ENCODE measurements at places on chromosomes 16 and 17.
A peak's percentile ranks its signal among the peaks of the same experiment; 100 is the strongest.

- no peak for DNase-seq
Measured at GRCh38 chr17:604765-605164, 109.9 kb downstream of the VPS53 start.

DNA sequence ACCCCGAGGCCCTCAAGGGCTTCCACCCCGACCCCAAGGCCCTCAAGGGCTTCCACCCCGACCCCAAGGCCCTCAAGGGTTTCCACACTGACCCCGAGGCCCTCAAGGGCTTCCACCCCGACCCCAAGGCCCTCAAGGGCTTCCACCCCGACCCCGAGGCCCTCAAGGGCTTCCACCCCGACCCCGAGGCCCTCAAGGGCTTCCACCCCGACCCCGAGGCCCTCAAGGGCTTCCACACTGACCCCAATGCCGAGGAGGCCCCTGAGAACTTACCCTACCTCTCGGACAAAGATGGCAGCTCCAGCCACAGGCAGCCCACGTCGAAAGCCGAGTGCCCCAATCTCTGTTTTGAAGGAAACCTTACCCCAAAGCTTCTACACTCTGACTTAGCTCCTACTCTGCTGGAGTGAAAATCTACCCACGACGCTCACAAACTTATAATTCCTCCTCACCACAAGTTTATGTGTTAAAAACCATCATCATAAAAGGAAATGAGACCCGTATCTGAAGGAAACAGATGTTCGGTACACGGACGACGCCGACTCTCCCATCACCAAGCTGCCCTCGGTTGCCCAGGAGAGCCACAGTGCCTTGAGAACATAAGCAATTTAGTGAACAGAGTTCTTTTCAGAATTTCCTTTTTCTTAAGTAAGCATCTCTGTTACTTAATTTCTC is 61.2 kb upstream of the RPH3AL start:
- no peak for DNase-seq

DNA sequence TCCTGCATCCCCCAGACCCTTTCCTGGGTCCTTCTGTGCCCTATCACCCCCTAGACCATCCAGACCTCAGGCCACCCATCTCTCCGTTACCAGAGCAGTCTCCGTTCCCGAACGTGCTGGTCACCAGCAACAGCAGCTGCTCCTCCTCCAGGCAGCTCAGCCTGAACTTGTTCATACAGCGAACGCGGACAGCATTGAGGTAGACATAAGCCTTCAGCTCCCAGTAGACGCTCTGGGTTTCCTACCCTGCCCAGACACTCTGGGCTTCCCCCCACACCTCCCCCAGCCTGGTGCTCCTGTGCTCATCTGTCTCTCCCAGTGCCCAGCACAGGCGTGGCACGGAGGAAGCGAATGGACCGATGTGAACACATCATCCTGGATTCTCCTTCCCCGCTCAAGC is 41.6 kb upstream of the RNFT1 start:
- no peak for DNase-seq

- DNase-seq: peak; percentile 94
Measured at GRCh38 chr16:54080524-54081008, 206.0 kb downstream of the IRX3 start.

GRCh38 chr17:78596871-78597764 is 19.9 kb upstream of the DNAH17 start:
- peak; percentile 23 for DNase-seq

- no peak for DNase-seq
Measured at GRCh38 chr17:67980456-67980855, 15.8 kb downstream of the C17orf58 start.

- no peak for DNase-seq
Measured at GRCh38 chr16:21566891-21567414, 32.4 kb upstream of the METTL9 start.

DNA sequence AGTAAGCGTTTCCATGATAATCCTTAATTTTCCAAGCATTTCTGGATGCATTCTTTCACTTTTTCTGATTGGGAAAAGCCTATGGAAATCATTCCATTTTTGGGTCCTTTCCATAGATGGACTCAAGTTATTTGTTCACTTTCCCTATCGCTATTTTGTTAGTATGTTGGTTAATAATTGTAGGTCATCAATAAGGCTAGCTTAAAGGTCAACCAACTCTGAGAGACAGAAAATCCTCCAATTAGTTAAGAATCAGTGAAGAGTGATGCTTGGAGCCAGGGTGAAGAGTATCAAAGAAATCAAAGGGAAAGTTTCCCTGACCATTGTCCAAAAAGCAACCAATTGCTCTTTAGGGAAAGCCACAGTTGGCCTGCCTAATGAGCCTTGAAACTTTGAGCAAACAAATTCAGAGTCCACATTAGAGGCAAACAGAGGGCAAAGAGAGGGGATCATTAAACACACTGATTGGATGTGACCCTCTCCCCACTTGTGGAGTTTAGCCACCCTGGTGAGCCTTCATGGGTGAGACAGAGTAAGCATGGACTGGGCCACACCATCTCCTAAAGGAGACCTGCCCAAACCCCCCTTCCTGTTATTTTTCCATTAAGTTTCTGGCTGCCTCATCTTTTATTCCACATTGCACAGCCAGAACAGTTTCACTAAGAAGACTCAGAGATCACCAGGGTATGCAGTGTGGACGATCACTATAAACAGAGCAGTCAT is 133.4 kb upstream of the DYNLRB2 start:
- peak; percentile 92 for DNase-seq

DNA sequence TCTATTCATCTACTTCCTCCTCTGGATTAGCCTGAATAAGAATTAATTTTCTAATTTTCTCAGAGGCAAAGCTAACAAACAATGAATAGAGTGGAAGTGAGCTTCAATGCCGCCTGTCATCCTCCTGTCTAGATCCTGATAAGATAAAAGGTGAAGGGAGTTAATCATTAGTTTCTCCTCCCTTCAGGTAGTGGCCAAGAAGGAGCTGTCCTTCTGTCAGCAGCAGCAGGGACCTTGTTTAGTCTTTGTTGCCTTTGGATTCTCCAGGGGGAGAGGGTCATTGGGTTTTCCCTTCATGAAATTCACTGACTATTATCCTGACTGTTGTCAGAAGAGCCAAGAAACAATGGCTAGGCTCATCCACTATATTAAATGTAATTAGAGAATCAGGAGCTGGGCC is 420.2 kb upstream of the GOT2 start:
- DNase-seq: no peak

DNA sequence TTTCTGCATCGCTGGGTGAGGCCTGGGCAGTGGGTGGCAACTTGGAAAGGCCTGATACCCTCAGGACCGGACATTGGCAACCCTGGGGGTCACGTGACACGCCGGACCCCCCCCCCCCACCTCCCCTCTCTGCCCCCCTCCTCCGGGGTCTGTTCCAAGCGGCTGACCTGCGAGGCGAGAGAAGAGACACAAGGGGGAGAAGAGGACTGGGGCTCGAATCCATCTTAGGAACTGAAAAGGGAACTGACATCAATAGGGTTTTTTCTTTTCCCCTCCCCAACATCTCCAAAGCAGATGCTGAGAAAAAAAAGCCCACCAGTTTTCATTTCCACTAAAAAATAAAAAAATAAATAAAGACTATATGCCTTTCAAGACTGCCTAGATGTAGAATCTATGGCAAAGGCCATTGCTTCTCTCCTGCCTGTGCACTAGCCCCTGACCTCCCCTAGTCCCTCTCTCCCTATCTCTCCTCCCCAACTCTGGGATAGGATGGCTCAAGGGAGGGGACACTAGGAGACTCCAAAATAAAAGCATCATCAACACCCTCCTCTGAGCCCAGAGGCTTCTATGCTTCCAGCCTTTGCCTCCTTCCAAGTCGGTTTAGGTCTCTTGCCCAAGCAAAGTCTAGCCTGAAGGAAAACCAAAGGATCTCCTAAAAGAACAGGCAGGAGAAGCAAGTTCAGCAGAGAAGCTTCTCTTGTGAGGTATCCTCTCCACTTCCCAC is 7.7 kb upstream of the HOXB2 start:
- DNase-seq: no peak

DNA sequence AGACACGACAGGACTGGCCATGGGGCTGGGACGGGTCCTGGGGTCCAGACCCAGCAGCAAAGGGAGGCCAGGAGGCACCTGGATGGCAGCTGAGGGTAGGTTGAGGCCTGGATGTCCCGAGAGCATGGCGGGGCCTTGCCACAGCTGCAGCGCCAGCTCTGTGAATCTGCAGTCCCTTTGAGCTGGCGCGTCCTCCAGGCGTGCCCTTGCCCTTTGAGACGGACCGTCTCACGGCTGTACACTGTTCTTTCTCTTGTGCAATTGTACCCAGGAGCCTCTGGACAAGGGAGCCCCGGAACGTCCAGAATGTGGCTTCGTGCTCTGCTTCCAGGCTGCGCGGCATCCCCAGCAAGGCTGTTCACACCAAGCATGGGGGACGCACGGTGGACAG is 69.5 kb upstream of the CIBAR2 start:
- DNase-seq: peak; percentile 60

- no peak for DNase-seq
Measured at GRCh38 chr17:17497065-17497844, 1.1 kb upstream of the RASD1 start.

- no peak for DNase-seq
Measured at GRCh38 chr17:31167111-31167510, 72.3 kb downstream of the NF1 start.

GRCh38 chr16:88144028-88144511 is 192.8 kb downstream of the BANP start:
- DNase-seq: no peak

DNA sequence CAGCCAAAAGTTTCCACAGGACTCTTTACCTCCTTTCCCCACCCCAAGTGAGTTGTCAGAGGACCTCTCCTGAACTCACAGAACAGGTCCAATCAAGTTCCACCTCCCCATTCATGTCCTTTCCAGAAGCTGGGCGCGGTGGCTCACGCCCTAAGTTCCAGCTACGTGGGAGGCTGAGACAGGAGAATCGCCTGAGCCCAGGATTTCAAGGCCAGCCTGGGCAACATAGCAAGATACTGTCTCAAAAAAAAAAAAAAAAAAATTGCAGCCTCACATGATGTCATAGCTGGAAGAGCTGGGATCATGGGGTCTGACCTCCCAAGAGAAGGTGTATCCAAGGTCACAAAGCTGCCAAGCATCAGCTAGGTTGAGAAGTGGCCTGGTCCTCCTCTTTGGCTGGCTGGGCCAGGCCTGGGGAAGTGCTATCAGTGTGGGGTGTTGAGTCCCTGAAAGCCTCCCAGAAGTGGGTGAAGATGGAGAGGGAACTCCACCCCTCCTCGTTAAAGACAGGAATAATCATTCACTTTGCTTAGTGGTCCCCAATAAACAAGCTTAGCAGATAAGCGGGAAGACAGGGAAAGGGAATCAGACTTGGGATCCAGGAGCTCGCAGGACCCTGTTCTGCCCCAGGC is 5.5 kb upstream of the MNT start:
- DNase-seq: no peak

DNA sequence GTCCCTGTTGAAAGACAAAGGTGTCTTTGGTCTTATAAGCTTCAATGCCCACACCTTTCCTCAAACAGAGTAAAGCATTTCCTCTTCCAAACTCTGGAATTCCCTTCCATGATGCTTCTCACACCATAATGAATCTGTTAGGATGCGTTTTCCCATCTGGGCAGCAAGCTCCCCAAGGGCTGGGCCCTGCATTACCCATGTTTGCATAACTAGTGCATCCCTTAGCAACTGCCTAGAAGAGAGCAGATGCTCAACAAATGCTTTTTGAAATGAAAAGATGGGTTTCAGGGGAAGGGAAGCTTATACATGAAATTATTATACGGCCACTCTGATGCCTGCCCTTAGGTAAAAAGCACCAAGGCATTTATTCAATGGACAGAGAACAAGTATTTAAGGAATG is 124.5 kb upstream of the CCL2 start:
- DNase-seq: no peak

DNA sequence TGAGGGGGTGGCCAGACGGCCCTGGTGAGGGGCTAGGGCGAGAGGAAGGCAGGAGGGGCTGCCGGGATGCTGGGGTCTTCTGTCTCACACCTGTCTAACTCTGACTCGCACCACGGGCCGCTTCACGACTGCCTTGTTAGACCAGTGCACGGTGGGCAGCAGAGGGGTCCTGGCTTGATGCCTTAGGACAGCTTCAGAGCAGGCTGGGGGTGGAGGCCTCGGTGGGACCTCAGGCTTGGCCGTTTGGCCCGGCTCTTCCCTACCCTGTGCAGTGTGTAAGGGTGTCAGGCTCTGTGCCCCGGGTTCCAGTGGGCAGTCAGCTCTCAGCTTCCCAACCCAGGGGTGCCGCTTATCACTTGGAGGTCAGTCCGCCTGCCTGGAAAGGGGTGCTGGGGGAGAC is 100.7 kb downstream of the OR1D5 start:
- no peak for DNase-seq

GRCh38 chr16:57489229-57489628 is 2.9 kb upstream of the DOK4 start:
- DNase-seq: peak; percentile 50

- DNase-seq: no peak
Measured at GRCh38 chr16:25608002-25608401, 83.8 kb upstream of the HS3ST4 start.

- no peak for DNase-seq
Measured at GRCh38 chr17:27968206-27968732, 74.2 kb upstream of the NLK start.

DNA sequence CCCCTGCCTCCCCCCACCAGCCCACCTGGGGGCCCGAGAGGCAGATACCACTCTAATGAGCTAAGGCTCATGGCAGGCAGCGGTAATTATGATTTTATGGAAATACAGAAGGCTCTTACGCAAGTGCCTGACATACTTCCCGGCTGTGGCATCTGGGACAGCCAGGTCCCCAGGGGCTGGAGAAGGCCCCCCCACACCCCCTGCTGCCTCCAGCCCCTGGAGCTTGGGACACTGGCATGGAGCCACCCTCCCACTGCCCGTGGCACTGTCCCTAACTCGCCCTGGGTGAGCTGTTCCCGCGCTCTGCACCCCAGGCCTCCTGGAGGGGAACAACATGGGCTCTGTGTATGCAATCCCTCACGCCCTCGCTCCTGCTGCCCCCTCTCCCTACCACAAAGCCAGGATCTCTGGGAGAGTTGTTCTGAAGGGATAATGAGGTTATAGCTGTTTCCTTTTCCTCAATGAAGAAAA is 5.4 kb upstream of the STAC2 start:
- DNase-seq: no peak

DNA sequence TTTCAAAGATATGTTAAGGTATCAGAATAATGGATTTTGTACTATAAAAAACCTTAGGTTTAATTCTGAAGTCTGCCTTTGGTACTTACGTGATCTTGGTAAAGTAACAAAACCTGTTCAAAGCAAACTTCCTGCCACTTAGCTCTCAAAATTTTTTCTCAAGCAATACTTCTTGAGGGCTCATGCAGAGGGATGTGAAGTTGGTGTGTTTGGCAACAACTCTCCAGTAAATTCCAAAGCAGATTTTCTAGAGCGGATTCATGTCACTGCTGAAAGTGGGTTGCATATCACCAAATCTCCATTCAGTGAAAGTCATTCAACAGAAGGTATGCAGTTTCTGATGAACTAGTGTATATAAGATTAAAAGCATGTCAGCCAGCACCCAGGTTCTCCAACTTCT is 856.7 kb downstream of the CDH8 start:
- DNase-seq: no peak

DNA sequence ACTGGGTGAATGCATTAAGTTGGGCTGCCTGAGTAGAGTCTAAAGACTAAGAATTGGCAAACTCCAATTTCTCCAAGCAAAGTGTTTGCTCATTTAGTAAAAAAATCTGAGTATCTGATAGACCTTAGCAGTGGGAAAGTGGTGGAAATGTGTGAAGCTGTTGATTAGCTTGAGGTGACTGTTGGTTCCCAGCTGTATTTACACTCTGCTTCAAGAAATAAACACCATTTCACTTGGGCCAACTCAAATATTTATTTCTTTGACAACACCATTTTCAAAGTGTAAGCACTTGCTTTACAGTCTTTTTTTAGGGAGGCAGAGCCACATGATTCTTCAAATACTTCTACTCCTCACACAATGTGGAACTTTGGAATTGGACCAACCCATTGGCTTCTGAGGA is 8.7 kb downstream of the KCTD19 start:
- no peak for DNase-seq
